ENCODE measurements at places on chromosomes 1 and 21. TPM values are rescaled to one million over a fixed set of nuclear protein-coding genes. Genes with fewer than 3 reads are reported as not detected.

The CYP4A22 gene
- not detected for total RNA-seq

The PAFAH2 gene
- total RNA-seq = 3.2 TPM

The MIXL1 gene
- total RNA-seq = not detected

The SRSF11 gene
- total RNA-seq = 68.4 TPM

The TMPRSS3 gene
- total RNA-seq = not detected

The AIM2 gene
- total RNA-seq = not detected

The HES4 gene
- 1.4 TPM for total RNA-seq

The GPATCH3 gene
- total RNA-seq = 9.0 TPM

The OR2L8 gene
- total RNA-seq = not detected

The PBX1 gene
- total RNA-seq = 29.2 TPM

The TCP10L gene
- 0.35 TPM for total RNA-seq

The AGBL4 gene
- not detected for total RNA-seq

The HSD11B1 gene
- total RNA-seq = 49.4 TPM

The APOBEC4 gene
- not detected for total RNA-seq

The PHGDH gene
- 310 TPM for total RNA-seq

The FOXD3 gene
- total RNA-seq = not detected

The CITED4 gene
- total RNA-seq = 9.7 TPM
